Stimulated activated memory B cell treated with anti-CD40 and anti-IgM and Interleukin-4, amounts not matched to agents 10 μg/mL and 1 μg/mL and 100 μg/mL, for 72 hours (primary cell): ENCODE measurements at places on chromosomes 6 and 20.
A peak's percentile ranks its signal among the peaks of the same experiment; 100 is the strongest.

GRCh38 chr6:161750686-161751085 is 476.8 kb upstream of the AGPAT4 start:
- no peak for ATAC-seq

DNA sequence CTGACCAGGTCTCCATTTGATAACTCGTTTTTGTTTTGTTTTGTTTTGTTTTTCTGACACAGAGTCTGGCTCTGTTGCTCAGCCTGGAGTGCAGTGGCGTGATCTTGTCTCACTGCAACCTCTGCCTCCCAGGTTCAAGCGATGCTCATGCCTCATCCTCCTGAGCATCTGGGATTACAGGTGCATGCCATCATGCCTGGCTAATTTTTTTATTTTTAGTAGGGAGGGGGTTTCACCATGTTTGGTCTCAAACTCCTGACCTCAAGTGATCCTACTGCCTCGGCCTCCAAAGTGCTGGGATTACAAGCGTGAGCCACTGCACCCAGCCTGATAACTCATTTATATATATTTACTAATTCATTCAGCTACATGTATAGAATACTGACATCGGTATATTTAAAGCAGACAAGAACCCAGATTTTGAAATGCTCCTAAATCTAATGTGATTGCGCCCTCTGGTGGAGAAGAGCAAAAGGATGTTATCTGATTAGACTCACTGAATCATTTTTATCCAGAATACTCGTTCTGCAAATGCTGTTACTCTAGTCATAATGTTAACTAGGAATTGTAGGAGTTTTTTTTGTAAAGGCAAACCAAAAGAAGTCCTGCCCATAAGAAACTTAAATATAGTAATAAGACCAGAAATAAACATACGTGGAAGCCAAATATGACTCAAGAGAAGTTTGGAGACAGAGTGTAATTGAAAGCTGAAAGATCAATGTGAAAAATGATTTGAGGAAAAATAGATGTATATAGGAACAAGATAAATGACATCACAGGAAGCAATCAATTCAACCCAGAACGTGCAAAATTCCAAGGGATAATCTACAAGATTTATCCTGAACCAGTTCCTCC is 5.3 kb upstream of the COL12A1 start:
- no peak for ATAC-seq

DNA sequence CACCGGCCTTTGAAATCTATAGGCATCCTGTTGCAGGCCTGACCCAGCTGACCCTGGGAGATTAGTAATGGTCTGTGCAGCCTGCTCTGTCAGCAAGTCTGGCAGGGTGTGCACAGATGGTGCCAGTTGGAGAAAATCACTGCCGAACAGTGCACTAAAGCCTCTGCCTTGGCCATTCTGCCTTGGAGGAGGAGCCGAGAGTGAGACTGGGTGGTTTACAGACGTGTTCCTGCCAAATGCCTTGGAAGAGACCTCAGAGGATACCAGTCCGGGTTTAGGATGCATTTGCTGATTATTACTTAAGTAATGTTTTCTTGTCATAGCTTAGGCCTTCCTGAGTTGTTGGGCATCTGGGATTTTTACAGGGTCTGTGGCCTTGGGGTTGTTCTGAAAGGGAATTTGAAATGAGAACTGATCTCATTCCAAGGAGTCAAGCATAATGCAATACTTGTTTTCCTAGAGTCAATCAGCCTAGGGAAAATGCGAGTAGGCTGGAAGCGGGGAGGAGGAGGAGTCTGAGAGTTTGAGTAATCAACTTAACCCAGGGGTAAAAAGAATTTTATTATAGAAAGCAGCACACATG is 292.1 kb downstream of the SOX4 start:
- ATAC-seq, result no peak

DNA sequence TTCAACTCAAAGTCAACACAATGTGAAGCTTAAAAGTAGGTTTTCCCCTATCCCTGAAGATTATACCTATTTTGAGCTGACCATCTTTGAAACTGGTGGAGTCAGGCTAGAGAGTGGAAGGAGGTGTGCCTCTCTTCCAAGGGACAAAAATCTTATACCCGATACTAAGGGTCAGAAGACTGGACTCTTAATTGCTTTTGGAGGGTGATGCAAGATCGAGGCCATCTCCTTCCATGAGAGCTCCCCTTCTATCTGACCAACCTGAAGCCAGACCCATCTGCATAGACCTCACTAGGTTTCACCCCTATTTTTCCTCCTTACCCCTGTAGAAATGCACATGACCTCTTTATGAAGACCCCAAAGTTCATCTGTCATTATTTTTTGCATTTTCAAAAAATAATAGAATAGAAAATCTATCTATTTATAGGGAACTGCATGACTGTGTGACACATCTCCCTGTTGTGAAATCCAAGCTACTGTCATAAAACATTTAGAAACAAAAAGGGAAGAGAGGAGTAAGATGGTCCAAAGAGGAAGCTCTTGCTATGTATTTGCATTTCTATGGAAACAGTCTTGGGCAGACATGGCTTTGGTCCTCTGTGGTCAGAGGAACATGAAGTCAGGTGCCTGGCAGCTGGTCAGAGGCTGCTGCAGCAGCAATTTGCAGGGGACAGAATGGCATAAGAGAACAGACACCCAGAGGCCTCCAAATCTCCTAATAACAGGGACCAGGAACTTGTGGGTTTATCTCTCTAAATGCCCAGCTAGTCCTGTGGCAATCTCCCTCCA is 349.2 kb downstream of the MAFB start:
- no peak for ATAC-seq

- no peak for ATAC-seq
These were observed 207.6 kb downstream of the ANKRD60 start for GRCh38 chr20:58020656-58021454.

DNA sequence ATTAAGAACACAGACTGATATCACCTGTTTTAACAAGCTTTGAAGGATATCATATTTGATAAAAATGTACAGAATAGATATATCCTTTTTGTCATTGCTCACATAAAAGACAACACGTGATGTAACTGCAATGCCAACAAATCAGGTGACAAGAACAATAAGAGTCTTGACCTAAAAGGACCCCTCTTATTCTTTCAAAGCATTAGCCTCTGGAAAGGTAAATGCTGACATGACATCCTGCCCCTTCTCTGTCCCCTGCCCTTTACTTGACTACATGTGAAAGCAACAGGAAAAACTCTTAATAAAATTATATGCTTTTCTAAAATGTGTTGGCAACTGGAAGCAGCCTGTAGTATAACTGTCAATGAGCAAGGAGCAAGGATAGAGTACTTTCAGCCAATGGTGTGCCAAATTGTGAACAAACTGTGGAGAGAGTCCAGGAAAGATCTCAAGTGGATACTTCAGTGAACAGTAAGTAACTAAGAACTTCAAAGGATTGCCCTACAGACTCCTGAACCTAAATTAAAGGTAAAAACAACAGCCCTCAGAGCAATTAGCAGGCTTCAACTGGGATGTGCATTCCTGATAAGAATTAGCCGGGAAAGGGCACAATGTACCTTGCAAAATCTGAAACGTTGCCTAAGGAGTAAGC is 16.3 kb downstream of the PTPRK start:
- no peak for ATAC-seq

DNA sequence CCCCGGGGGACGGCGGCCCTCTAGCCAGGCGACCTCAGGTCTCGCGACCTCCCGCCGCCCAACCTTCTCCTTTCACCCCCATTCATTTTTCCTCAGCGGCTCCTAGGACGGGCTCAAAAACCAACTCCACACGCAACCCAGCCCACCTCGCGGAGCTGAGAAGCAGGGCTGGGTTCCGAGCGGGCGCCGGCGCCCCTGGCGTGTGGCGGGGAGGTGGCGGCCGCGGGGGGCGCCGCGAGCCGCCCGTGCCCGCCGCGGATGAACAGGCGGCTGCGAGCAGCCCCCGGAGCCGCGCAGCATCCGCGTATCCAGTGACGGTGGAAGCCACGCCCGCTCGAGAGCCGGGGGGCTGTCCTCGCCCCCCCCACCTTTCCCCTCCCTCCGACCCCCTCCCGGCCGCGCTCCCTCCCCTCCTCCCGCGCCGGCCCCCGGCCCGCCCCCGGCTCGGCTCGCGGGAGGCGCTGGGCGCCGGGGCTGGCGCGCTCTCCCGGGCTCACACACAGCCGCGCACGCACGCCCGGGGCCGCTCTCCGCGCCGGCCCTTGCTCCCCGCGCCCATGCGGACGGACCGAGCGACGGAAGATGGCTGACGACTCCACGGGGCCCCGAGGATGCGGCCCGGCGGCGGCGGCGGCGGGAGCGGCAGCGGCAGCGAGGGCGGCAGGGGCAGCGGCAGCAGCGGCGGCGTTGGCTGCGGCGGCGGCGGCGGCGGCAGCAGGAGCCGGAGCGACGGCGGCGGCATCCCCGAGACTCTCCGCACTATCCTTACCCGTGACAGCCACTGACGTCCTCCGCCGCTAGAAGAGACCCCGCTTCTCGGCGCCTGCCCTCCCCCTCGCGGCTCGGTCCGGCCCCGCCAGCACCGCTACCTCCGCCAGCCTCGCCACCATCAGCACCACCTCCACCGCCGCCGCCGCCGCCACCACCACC is at the start of gene SOBP:
SOBP (plus strand) TSS at position 482 of the 930 bp plus-strand sequence. CDS start 500 bp downstream, outside the sequence.
- peak; percentile 74 for ATAC-seq

GRCh38 chr6:154440022-154440421 is 70.5 kb downstream of the CNKSR3 start:
- no peak for ATAC-seq

DNA sequence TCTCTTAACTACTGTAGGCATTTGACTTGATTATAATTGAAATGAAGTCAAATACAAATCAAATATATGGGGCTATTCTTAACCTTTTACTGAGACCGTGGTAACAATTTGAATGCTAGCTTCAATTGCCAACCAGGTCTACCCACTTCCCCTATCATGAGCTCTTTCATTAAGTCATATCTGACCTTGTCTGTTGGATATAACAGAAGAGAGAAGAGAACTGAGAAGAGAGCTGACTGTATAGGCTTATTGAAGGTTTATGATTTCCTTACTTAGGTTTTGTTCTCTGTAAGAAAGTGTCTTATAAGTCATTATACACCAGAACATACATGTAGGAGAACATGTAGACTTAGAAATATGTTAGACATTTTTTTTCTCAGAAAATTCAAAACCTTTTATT is 549.4 kb downstream of the COL12A1 start:
- no peak for ATAC-seq

DNA sequence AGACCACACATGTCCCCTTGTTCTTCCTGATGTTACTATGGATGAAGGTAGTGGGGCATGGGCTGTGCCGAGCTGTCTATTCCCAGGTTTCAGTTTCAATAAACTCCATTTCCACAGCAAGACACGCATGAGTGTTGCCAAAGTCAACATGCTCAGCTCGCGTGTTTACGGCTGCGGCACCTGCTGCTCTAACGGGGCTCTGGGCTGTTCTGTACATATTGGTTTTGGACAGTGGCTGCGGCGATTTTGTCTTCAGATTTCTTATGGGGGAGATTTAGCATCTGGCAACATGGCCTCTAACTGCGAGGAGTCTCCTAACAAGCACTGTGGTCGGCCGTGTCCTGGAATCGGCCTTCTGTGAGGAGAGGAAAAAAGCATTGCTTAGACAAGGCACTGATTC is 58.6 kb downstream of the TMEM242 start:
- ATAC-seq, result no peak

GRCh38 chr6:140897349-140897748 is 1235.4 kb upstream of the GJE1 start:
- ATAC-seq, result no peak
